ENCODE measurements at places on chromosomes 3 and 15.

- DNase-seq: peak; percentile 28
Measured at GRCh38 chr3:4343258-4343657, 40.1 kb downstream of the SETMAR start.

DNA sequence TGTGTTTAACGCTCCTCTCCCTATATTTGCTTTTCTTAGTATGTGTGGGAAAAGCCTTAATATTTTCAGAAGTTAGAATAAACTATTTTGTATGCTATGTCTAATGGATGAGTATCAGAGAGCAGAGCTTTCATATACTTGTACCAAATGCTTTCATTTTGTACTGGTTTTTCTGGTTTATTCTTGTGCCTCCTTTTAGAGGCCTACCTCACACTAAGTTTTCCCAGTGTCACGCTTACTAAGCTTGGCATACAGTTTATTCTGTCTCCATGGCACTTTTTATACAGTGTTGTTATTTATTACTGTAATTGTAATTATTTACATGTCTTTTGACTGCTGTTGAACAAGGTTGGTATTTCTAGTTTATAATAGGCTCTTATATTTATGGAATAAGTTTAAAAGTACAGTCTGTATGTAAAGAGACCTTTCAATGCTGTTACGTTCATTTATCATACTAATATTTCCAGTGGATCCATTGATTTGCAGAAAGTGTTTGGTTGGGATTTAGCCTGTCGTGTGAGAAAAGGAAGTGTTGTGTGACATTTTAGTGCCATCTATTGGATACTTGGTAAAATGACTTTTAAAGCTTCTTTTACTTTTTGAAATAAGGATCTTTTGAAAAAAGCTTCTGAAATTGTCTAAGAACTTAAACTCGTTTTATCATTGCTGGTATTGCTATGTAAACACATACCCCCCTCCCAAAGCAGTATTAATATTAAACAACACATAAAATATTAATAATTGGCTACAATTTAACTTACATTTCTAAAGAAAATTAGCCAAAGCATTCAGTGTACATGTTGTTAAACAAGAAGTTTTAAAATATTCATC is 5.2 kb upstream of the EBLN2 start:
- DNase-seq: peak; percentile 63

- no peak for DNase-seq
Measured at GRCh38 chr3:174651951-174652350, 207.2 kb upstream of the NAALADL2 start.

DNA sequence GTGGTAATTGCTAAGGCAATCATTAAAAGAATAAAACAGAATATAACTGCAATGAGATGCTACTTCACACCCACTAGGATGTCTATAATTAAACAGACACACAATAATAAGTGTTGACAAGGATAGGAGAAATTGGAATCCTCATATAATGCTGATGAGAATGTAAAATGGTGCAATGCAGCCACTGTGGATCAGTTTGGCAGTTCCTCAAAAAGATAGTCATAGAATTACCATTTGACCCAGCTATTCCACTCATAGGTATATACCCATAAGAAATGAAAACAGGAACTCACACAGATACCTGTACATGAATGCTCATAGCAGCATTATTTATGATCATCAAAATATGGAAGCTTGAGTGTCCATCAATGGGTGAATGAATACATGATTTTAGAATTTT is 9.6 kb upstream of the RNF111 start:
- DNase-seq: no peak

DNA sequence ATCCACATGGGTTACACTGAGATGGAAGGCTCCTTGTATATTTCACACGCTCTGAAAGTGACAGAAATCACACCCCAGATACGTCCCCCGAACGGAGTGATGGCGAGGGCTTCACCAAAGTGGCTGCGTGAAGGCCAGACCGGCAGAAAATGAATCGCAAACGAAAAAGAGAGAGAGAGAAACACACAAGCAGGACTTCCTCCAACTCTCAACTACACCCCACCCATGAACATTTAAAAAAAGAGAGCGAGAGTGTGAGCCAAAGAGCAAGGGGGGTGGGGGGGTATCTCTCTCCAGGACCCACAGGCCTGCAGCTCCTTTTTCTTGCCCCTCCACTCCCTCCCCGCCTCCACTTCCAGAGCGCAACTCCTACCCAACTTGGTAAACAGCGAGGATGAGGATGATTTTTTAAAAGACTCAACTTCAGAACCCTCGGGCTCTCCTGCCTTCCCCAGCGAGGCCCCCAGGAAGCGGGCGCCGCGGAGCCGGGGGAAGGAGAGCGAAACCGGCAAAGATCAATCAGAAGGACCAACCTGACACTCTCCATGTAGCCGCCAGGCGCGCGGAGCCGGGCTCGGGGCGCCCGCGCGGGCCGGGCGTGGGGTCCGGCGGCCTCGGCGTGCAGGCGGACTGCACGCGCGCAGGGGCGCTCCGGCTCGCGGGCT is 519.1 kb downstream of the FOXP1 start:
- DNase-seq: peak; percentile 74

DNA sequence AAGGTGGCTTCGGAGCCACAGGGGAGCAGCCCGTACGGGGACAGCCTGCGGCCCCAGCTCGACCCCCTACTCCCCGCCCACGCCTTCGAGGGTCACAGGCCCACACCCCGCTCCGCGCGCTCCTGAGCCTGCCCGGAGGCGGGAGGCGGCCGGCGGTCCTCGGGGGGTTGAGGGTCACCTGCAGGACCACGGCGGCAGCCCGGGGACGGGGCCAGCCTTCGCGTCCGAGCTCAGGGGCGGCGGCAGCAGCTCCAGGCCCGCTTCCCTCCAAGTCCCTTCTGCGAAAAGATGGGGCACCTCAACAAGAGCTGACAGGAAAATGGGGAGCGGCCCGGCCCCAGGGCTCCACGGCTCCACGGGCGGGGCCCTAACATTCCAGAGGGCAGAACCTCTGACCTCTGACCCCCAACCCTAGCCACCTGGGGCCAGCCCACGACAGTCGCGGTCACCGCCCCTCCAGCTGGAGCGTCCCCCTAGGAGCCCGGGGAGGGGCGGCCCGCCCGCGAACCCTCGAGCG is 428 bp downstream of the LYSMD4 start:
- peak; percentile 40 for DNase-seq

DNA sequence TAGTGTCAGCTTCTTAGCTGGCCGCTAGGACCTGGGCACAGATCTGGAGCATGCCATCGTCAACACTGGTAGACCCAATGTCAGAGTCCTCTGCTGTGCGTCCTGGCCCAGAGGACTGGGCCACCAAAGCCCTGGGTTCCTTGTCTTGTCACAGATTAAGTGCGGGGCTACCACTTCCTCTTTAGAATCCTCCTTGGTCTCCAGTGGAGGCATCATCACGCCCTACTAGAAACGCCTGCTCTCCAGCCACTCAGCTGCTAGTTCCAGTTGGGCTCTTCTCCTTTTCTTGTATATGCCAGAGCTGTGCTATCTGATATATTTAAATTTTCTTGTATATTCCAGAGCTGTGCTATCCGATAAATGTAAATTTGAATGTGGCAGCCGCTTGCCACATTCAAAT is 11.2 kb downstream of the PPCDC start:
- no peak for DNase-seq

GRCh38 chr3:134795746-134796280 is 753 bp downstream of the EPHB1 start:
- peak; percentile 55 for DNase-seq

- no peak for DNase-seq
Measured at GRCh38 chr3:125062904-125063618, 7.3 kb upstream of the HEG1 start.

DNA sequence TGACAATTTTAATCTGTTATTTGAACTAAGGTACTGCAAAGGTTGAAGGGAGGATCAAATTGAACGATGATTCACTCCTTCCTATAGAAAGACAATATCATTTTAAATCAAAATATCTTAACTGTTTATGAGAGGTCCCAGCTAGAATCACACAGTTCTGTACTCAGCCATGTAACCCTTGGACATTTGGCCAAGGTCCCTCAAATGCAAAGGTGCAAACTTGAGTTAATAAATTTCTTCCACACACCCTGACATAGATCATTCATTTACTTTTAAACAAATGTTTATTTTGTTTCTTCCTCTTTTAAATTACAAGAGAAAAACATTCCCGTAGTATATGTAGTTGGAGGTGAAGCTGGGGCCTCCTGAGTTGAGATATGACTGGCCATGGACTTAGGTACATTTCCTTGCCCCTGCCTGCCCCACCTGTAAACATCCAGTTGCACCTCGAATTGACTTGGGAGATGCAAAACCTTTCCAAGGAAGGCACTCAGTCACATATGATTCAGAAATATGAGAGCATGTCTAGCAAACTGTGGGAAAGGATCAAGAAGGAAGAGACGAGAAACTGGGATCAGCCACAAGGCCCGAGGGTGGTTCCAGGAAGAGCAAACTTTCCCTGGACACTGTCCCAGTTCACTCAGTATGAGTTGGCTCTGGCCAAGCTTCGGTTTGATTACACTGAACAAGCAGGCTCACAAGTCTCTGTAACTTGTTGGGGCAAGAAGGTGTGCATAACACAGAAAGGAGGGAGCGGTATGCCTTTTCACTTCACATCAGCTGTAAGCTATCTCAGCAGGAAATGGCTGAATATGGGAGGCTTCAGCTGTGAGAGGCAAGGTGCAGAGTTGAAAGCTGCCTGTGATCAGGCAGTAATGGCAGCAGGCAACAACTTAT is 6.7 kb downstream of the TNFSF10 start:
- DNase-seq: no peak

- no peak for DNase-seq
Measured at GRCh38 chr15:49814709-49815108, 193.9 kb downstream of the DTWD1 start.

DNA sequence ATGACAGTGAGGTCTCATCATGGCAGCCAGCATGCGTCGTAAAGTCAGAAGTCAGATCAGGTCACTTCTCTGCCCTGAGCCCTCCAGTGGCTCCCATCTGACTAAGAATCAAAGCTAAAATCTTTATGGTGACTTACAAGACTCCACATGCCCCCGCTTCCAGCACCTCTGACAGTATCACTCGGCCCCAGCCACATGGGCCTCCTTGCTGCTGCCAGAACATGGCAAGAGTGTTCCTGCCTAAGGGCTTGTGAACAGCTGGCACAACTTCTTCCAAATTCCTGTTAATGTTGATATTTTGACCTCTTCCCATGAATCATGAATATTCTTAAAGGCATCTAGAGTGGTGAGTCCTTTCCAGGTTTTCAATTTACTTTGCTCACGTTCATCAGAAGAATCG is 20.5 kb downstream of the POLR2M start:
- no peak for DNase-seq

GRCh38 chr3:66457252-66457651 is 43.6 kb downstream of the LRIG1 start:
- DNase-seq: no peak

- no peak for DNase-seq
Measured at GRCh38 chr15:68984586-68984985, 29.9 kb upstream of the NOX5 start.

DNA sequence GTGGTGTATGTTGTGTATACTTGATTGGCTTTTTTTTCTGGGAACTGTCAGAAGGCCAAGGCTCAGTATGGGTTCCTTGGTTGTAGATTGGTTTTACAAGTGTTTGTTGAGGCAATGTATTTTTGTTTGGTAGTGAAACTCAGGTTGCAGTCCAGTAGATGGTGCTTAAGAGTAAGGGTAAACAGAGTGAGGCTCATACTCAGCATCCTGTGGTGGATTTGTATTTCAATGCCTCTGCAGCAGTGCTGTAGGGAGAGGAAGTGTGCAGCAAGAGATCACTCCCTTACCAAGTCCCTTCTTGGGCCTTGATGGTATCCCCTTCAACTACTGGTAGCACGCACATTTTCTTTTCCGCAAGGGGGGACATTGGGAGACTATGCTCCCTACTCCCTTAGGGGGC is 428.5 kb upstream of the CNTN3 start:
- peak; percentile 3 for DNase-seq

DNA sequence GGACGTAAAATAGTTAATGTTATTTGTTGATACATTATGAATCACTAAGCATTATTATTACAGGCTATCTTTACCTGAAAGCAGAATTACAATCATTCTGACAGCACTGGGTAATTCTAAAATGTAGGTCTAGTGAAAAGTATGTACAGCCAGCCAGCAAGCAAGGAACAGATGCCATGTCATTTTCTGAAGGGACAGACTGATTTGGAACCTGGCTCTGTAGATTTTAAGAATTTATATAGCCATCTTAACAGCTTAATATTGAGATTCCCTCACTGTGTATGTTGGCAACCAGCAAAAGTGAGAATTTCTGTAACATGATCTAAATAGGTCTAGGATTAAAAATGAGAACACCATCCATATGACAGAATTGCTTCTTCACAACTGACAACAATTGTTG is 359.4 kb downstream of the ZIC4 start:
- no peak for DNase-seq

GRCh38 chr3:182397164-182397563 is 396.1 kb upstream of the ATP11B start:
- DNase-seq: peak; percentile 70

DNA sequence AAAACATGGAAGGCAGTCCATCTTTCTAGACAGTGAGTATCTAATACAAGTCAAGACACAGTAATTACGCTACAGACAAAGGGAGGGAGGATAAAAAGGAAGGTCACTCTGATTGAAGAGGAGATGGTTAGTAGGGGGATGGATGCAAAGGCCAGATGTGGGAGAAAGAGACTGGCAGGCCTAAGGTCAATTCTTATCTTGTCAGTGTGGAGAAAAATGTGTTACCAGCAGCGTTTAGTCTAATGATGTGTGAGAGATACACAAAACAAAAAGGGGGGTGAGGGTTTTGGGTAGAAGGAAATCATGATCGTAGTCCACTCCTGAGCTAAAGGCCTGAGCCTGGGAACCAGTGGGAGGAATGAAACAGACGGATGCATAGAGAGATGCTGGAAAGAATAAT is 46.7 kb downstream of the RFTN1 start:
- DNase-seq: no peak

- DNase-seq: peak; percentile 32
Measured at GRCh38 chr3:120416868-120417267, 33.9 kb downstream of the FSTL1 start.

DNA sequence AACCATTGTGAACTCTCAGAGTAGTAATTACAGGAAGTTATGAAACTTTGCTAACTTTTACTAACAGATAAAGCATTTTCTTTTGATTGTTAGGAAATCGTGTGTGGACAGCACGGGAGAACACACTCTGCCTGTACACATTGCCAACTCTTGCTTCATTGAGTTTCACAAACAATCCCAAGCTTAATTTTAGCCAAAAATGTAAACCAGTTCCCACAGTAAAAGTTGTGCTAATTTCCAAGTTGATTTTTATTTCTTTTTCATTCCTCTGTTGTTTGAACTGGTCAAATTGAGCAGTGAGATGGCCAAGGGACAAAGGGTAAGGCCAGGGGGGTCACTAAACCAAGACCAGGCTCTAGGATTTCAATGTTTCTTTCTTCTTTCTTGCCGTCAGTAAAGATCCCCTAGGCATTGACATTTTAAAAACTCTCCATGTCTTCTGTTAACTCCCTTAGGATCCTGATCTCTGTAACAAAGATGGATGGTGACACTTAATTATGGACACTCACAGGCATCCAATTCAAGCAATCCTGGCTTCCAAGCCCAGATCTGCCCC is 414.9 kb downstream of the RBMS3 start:
- DNase-seq: no peak
